ENCODE measurements at places on chromosomes 3 and 15. TPM values are rescaled to one million over a fixed set of nuclear protein-coding genes. Genes with fewer than 3 reads are reported as not detected.

Gene MELTF
- total RNA-seq = 5.2 TPM

Gene FBXO40
- not detected for total RNA-seq

Gene C3orf85
- total RNA-seq = not detected

Gene COLQ
- total RNA-seq = 0.17 TPM

Gene KCNH8
- not detected for total RNA-seq

Gene GPR149
- total RNA-seq = not detected

Gene CPLX3
- not detected for total RNA-seq

Gene WDR93
- total RNA-seq = 0.15 TPM

Gene SEMA7A
- 24.7 TPM for total RNA-seq

Gene PTX3
- total RNA-seq = 276 TPM

Gene GOLGA6A
- not detected for total RNA-seq

Gene GOLGA8N
- 0.84 TPM for total RNA-seq

Gene XYLB
- total RNA-seq = 5.7 TPM

Gene TXNRD3
- 6.1 TPM for total RNA-seq

Gene IL20RB
- total RNA-seq = 3.0 TPM

Gene GHSR
- total RNA-seq = not detected

Gene IL1RAP
- 6.6 TPM for total RNA-seq

Gene RPL39L
- total RNA-seq = 63.9 TPM

Gene ISLR
- 16.1 TPM for total RNA-seq

Gene CCR8
- total RNA-seq = not detected

Gene ROBO2
- 0.45 TPM for total RNA-seq

Gene KIF7
- 7.6 TPM for total RNA-seq

Gene B3GNT5
- 29.9 TPM for total RNA-seq

Gene LAMB2
- 215 TPM for total RNA-seq

Gene AMOTL2
- 91.1 TPM for total RNA-seq

Gene GLDN
- total RNA-seq = 0.30 TPM

Gene C2CD4B
- not detected for total RNA-seq

Gene CDCP1
- total RNA-seq = 23.2 TPM

Gene ZNF619
- 2.9 TPM for total RNA-seq

Gene CAMK2N2
- total RNA-seq = not detected

Gene USF3
- total RNA-seq = 4.3 TPM

Gene UROC1
- total RNA-seq = not detected

Gene ITGB5
- 67.3 TPM for total RNA-seq

Gene SERPINI2
- not detected for total RNA-seq

Gene EBLN2
- total RNA-seq = 0.89 TPM

Gene GHRL
- not detected for total RNA-seq

Gene MYO1E
- 36.6 TPM for total RNA-seq
